ENCODE measurements at places on chromosomes 4 and X.

- DNase-seq: no peak
Observed at GRCh38 chr4:48247142-48247877, 22.3 kb downstream of the TEC start.

DNA sequence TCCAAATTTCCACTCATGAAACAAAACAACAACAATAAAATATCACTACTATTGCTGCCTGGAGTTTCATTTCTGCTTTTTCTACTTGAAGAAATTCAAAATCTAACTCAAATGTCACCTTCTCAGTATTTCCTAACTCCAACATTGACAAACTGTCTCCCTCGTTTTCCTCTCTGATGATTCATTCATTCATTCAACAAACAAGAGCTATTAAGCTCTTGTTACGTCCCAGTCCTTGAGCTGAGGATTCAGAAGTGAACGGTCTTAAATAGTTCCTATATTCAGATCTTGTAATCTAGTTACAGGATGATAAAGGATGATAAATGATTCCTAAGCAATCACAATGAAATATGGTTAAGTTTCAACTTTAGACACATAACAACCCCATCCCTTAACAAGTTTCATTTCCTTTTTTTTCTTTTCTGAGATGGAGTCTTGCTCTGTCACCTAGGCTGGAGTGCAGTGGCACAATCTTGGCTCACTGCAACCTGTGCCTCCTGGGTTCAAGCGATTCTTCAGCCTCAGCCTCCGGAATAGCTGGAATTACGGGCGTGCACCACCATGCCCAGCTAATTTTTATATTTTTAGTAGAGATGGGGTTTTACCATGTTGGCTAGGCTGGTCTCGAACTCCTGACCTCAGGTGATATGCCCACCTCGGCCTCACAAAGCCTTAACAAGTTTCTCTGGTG lies 1.7 kb downstream of the SLC9B2 start:
- DNase-seq: no peak

- no peak for DNase-seq
Observed at GRCh38 chr4:37503261-37503660, 182.9 kb downstream of the RELL1 start.

DNA sequence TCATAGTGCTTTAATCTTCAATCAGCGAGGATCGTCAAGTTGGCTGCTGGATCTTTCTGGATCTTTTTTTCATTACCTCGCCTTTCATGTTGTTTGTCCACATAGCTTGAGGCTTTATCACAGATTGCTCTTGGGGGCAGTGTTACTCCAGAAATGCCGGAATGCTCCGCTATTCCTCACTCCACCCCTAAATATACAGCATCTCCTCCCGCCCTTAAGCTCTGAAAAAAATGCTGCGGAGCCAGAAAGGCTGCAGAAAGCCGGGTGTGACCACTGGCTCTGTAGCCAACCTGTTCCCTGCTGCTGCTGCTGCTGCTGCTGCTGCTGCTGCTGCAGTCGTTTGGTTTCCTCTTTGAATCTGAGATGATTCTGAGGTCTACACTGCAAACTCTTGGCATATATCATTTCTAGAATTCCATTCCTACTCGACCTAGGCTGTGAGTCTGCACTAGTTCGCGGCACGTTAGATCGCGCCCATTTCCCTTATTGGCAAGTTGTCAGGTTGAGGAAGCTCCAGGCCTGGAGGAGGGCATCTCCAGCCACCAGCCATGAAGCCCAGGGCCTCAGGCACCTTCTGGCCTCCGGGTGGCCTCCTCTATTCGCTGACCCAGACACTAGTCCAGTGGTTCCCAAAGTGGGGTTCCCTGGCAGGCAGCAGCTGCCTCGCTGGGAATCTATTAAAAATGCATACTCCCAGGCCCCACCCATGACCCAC lies 34.2 kb downstream of the WDR13 start:
- DNase-seq: peak; percentile 81

DNA sequence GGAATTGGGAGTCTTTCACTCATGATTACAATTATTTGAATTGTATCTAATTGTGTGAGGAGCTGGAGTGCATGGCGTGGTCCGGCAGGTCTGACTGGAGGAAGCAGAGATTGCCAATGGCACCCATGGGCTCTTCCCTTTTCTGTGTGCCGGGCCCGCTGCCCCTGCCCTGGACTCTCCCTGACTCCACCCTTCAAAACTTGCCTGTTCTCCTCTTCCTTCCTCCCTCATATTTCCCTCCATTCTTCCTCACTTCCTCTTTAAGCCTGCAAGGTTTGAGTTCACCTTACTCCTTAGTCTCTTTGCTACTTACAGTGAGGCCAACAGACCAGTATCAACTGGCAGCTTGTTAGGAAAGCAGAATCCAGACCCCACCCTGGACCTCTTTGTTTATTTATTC lies 6.5 kb upstream of the STBD1 start:
- DNase-seq: no peak

- no peak for DNase-seq
Observed at GRCh38 chr4:10606483-10607155, 77.9 kb downstream of the CLNK start.

GRCh38 chr4:41204400-41204978 lies 9.9 kb downstream of the APBB2 start:
- DNase-seq: no peak

DNA sequence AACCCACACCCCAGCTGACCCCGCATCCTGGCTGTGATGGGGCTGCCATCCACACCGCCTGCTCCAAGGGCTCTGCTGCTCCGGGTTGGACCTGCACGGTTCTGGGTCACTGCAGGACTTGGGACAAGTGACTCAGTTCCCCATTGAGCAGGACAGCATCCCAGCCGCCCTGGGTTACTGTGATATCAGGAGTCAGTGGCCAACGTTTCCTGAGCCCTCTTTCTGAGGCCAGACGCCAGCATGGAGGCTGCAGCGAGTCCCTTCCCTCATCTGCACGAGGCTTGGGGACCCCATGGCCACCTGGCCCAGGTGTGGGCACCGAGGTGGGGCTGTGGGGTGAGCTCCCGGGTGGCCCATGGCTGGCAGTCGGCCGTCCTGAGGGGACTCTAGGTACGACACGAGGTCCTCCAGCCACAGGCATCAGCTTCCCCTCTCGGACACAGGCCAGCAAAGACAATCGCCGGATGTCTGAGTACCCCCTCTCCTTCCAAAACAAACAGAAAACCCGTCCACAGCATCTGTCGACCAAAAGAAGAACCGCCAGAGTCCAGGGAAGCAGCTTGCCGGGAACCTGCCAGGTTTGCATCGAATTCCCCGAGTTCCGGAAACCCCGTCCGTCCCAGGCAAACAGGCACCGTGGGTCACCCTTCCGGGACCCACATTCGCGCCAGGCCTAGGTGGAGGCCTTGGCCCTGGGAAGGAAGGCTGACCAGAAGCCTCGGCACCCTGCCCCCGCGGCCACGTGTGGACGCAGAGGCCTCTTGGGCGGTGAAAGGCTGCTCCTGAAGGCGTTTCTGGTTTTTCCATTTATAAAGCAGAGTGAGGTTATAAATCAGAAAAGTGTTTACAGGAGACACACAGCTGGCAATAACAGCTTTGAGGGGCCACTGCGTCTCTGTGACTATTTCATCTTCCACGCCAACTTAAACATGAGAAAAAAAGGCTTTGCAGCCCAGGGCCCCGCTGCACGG lies 136.0 kb downstream of the FAM53A start:
- DNase-seq: no peak

DNA sequence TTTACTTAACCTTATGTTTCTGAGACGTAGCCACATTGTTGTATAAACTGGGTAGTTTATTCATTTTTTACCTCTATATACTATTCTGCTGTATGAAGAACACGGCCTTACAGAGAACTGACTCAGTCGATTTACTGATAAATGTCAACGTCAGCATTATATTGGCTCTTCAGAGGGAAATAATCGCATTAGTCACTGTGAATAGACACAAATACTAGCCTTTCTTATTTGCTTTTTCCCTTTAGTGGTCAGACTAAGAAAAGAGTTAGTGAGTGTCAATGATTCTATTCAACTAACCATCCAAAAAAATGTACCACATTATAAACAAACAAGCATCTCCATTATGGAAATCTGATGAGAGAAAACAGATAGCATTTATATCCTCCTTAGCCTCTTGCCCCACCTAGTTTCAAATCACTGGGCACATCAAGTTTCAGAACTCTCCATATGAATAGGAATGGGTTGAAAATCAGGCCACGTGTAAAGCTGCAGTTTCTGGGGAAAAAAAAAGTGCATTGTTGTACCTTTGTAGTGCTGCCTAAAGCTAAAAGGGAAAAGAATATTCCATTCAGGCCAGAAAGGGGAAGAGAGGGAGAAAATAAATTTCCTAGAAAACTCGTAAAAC lies 146.7 kb upstream of the VCX3A start:
- no peak for DNase-seq

DNA sequence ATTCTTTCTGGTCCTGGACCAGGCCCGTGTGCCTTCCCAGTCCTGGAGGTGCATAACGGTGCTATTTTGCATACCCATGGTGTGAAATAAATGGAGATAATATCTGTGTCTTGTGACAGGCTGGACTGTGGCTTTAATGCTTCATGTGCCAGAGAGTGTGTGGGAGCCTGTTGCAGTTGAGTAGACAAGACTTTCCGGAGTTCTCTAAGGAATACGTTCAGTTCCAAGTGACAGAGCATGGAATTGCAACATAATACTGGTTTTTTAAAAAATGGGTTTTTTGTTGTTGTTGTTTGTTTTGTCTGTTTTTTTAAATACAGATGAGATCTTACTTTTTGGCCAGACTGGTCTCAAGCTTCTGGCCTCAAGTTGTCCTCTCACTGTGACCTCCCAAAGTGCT lies 74.0 kb downstream of the HPRT1 start:
- no peak for DNase-seq

DNA sequence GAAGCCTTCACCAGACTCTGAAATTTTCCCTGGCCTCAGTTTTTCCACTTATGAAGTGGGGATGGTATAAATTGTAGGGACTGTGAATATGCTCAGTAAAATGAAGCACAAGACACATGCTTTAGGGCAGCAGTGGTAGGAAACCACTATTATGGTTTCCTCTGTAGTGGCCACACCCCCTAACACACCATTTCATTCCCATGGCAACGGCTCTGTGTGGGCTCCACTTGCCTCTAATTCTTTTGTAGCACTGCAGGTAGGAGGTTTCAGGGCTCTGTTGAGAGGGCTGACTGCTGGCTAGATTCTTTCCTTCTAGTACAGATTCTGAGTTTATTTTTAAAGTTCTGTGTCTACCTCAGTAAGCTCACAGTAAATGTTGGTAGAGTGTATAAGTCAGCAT lies 3.5 kb upstream of the VMA21 start:
- DNase-seq: peak; percentile 59

GRCh38 chr4:70927502-70928137 lies 25.5 kb downstream of the MOB1B start:
- DNase-seq: peak; percentile 39

DNA sequence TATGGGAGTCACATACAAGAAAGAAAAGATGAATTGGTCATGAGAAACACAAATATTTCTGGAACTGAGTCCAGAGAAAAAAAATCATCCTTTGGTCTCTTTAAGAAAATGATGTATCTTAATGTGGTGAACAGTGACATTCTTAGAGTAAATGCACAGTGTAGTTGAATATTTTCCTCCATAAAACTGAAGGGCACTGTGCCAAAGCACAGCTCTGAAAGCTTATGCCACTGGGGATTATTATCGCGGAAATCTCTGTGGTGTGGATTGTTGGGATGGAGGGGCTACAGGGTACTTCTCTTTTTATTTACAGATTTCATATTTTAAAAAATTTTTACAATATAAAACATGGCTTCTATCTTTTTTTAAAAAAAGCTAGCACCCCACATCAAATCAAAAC lies 908.1 kb downstream of the CCSER1 start:
- DNase-seq: no peak

- DNase-seq: no peak
Observed at GRCh38 chrX:49610718-49611310, 12.0 kb downstream of the GAGE1 start.

DNA sequence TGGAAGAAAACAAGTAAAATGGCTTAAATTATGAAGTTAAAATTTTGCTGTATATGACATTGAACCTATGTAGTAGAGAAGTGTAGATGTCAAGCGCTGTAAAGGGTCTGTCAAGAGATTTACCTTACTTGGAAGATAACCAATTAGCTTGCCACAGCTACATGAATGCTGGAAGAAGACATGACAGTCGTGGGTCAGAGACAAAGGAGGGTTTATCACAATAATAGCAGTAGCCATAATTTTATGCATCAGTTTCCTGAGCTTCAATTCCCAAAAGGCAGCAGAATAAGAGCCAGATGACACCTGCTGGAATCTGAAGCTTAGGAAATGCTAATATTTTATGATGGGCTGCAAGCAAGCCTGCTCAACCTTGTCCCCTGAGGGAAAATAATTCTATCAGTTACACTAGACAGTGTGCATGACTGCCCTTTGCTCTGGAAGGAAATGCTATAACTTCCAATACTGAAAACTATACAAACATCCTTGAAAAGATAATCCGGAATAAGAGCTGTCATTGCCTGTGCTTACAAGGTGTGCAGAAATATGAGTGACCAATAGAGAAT lies 292.9 kb downstream of the PRDM5 start:
- no peak for DNase-seq

- no peak for DNase-seq
Observed at GRCh38 chr4:101292214-101292613, 55.1 kb downstream of the PPP3CA start.

DNA sequence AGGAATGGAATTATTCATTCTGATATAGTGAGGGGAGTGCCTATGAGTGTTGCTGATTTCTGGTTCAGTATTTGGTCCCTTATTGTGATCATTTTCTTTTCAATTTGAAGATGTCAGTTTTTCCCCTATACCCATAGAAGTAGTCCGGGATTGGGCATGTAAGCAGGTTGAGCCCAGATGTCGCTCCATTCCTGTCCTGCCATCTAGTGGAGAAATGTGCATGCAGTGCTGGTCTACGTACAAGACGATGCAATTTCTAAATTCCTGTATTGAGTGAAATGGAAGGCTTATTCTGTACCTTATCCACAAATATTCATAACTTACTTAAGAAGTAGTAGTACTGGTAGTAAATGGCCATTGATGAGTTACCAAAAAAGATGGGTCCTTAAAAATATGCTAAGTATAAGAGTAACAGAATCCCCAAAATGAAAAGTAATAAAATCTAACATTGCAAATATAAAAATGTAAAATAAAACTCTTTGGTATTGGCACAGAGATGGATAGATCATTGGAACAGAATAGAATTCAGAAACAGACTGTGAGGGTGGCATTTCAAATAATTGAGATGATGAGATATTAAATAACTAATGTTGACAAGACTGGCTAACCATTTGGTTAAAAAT lies 60.9 kb downstream of the UGT8 start:
- DNase-seq: peak; percentile 54

- no peak for DNase-seq
Observed at GRCh38 chrX:69024931-69025330, 140.3 kb downstream of the PJA1 start.

DNA sequence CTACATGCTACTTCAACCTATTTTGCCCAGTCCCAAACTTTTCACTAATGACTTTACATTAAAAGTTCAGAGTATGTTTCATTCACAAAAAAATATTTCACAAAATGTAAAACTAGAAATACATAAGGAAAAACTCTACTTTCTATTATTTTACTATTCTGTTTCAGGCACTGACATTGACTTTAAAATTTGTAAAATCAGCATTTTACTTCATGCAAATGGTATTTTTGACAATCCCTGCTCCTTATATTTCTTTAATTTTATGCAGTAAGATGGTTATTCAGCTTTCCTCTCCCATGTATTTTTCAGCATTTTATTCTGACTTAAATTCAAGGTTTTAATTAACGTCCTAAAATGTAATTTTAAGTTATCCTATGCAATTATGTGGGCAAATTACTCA lies 178.5 kb downstream of the COL25A1 start:
- no peak for DNase-seq

GRCh38 chr4:151768835-151769234 lies 8.0 kb upstream of the GATB start:
- DNase-seq: no peak

- DNase-seq: no peak
Observed at GRCh38 chr4:15024386-15024785, 22.1 kb downstream of the CPEB2 start.
